ENCODE measurements at places on chromosomes 1 and 21.

- DNase-seq: no peak
These were observed at the start of gene TFF2 for GRCh38 chr21:42350927-42351426. TFF2 (minus strand) TSS chr21:42350994; CDS start chr21:42350957, 37 bp downstream.

DNA sequence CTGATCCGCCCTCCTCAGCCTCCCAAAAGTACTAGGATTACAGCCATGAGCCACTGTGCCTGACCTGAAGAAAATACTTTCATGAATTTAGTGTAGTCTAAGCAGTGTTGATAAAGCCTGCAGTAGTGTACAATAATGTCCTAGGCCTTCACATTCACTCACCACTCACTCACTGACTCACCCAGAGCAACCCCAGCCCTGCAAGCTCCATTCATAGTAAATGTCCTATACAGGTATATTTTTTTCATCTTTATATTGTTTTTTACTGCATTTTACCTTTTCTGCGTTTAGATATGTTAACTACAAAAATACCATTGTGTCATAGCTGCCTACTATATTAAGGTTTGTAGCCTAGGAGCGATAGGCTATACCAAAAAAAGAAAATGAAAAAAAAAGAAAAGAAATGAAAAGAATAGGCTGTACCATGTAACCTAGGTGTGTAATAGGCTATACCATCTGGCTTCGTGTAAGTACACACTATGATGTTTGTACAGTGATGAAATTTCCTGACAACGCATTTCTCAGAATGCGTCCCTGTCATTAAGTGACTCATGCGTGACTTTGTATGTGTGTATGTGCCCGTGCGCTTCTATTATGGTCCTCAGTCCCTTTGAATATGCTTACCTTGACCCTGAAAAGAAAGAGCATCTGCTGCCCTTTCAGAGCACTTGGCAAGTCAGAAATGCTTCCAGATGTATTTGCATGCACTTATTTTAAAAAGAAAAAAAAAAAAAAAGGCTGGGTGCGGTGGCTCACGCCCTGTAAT is 9.2 kb upstream of the SLAMF8 start:
- no peak for DNase-seq

GRCh38 chr1:10860682-10861081 is 64.2 kb upstream of the CASZ1 start:
- DNase-seq: no peak

DNA sequence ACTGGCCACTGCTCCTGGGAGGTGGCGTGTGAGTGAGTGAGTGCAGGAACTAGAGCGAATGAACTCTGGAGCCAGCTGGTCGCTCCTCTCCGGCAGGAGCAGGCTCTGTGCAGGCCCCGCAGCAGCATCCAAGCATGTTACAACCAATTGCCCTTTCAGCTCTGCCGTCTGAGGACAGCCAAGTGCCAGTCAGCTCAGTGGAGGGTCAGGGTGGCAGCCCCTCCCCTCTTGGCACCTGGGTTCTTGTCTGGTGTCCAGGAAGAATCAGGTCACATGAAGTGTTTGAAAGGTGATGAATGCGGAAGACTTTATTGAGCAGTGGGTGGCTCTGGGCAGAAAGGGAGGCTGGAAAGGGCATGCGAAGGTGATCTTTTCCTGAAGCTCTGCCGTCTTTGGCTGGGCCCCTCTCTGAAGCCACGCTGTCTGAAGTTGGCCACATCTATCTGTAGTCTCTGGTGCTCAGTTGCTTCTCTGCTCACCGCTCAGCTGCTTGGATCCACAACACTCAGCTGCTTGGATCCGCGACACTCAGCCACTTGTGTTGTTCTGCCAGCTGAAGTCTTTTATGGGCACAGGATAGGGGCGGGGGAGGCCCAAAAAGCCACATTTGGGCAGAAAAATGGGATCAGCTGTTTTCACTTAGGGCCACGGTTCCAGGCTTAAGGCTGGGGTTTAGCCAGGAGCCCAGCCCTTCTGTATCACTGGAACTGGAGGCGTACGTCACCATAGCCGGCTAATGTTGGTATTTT is 139.8 kb downstream of the ADSS2 start:
- DNase-seq: no peak

GRCh38 chr1:106910798-106911197 is 145.7 kb upstream of the PRMT6 start:
- no peak for DNase-seq

DNA sequence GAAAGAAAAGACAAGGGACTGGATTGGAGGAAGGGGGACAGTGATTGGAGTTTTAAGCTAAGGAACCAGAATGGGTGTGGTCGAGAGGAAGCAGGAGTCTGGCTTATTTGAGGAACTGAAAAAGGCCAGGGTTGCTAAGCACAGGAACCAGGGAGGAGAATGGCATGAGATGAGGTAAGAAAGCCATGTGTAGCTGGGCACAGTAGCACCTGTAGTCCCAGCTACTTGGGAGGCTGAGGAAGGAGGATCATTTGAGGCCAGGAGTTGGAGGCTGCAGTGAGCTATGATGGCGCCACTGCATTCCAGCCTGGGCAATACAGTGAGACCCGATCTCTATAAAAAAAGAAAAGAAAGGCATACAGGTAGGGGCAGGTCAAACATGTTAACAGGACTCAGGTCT is 8.1 kb upstream of the KHDRBS1 start:
- no peak for DNase-seq

DNA sequence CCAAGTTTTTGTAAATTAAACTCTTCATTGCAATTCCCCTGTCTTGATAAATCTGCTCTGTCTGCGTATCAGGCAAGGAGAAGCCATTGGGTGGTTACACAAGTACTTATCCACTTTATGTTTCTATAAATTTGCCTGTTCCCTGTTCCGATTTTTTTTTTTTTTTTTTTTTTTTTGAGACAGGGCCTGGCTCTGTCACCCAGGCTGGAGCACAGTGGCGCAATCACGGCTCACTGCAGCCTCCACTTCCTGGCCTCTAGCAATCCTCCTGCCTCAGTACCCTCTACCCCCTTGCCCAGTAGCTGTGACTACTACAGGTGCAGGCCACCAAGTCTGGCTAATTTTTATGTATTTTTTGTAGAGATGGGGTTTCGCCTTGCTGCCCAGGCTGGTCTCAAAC is 11.1 kb upstream of the CSRP1 start:
- no peak for DNase-seq

- no peak for DNase-seq
These were observed 1077.4 kb upstream of the ADGRL4 start for GRCh38 chr1:80083892-80084291.

DNA sequence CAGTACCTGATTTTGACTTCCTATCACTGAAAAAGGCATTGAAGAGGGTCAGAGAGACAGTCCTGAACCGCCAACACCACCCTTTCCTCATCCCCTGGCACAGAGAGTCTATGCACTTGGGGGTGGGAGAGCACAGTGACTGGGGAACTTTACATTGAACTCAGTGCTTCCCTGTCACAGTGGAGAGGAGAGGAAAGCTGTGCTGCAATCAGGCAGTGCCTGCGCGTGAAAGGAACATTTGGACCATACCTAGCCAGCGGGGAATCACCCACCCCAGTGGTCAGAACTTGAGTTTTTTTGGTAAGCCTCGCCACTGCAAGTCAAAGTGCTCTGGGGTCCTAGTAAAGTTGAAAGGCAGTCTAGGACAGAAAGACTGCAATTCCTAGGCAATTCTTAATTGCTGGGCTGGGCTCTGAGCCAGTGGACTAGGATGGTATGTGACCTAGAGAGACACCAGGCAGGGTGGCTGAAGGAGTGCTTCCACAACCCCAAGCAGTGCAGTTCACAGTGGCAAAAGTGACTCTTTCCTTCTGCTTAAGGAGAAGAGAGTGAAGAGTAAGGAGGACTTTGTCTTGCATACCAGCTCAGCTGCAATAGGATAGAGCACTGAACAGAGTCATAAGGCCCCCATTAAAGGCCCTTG is 9.4 kb upstream of the HENMT1 start:
- no peak for DNase-seq

DNA sequence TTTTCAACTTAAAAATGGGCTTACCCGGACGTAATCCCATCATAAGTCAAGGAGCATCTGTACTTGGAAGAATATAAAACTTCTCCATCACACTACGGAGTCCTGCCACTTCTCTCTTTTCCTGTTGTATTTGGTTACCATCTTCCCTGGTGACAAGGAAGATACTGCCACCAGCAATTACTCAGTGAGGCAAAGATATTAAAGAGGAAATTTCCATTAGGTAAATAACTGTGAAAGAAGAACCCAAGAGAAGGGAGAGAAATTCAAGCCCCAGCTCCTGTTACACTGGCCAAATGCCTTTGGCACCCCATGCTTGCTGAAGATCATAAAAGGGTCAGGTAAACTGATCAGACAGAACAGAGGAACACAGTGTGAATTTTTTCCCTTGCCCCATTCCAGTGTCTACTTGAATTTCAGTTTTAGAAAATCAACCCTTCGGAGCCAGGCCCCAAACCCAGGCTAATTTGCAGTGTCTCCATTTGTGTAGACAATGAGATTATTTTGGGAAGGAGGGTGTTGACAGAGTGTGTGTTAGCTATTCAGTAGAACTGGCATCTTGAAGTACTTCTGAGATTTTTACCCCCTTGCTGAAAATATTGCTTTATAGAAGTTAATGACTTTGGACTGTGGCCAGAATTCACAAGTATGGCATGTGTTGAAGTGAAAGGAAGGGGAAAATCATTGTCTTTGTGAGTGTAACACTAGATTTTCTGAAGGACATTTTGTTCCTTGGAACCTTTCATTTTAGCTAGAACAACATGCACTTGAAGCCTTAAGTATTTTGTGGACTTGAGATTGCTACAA is 167.1 kb downstream of the DHRS3 start:
- no peak for DNase-seq

- DNase-seq: no peak
These were observed 64.2 kb downstream of the GPR137B start for GRCh38 chr1:236206548-236206947.

- DNase-seq: no peak
These were observed 55.4 kb upstream of the CCDC190 start for GRCh38 chr1:162916407-162916806.

GRCh38 chr1:167090314-167090942 is at the start of gene GPA33:
GPA33 (minus strand) TSS chr1:167090377; CDS start chr1:167090287, 90 bp downstream.
- DNase-seq: no peak

- no peak for DNase-seq
These were observed 24.1 kb upstream of the NPHP4 start for GRCh38 chr1:6016191-6016865.

DNA sequence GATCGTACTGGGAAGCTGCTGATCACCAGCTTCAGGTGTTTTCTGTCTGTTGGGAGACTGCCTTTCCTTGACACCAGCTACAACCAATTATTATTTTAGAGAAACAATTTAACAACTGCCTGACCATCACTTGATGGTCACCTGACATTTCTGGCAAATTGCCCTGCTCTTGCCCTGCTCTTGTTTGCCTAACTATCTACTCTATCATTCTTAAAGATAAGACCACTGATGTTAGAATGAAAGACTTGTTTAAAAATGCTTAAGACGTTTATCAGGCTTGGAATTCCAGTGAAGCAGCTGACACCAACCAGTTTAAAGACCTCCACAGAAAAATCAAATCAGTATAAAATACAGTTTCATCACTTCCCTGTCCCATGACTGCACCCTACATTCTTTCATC is 423.3 kb upstream of the CAMK1G start:
- DNase-seq: no peak

- no peak for DNase-seq
These were observed 4.6 kb downstream of the SH3BP5L start for GRCh38 chr1:248821101-248821500.

DNA sequence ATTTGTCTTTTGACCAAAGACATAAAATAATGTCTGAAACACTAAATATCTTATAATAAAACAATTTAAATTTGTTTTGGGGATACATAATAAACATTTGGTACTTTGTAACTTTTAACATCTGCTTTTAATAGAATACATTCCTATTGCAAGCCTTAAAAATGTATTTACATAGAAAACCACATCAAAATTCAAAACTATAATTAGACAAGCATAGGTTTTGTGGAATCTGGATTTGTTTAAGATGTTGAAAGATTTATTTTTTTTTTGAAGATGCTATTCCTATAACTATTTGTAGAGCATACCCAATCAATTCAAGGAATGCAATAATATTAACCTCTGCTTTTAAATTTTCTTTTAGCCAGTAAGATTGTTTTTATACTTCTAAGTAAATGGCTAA is 125.7 kb downstream of the FMN2 start:
- DNase-seq: no peak

DNA sequence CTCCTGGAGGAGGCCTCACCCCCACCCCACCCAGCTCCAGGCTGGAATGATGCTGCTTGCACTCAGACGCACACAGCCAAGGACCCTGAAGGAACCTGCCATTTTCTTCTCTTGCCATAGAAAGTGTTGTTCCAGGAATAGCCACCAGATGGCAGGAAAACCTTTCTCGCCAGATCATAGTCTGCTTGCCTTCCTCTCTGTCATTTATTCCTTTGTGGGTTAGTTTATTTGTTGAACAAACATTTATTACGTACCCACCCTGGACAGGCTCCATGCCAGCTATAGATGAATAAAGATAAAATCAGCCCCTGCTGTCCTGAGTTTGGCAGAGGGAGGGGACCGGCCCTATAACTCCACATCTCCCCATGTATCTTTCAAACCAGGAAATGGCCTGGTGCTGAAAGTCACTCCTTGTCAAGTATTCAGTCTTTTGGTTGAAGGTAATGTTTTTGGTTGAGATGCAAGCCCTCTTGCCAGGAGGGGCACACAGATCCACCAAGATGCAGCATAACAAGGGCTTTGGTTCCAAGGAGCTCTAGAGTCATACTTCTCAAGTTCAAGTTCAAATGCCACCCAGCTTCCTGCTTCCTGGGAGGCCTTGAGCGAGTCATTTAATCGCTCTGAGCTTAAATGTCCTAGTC is 7.0 kb upstream of the KCNC4 start:
- DNase-seq: peak; percentile 28

GRCh38 chr1:119964673-119965363 is 68.5 kb upstream of the ADAM30 start:
- no peak for DNase-seq

- no peak for DNase-seq
These were observed 314 bp downstream of the DPH5 start for GRCh38 chr1:101025283-101025656.

- DNase-seq: no peak
These were observed 326.1 kb downstream of the MRPL39 start for GRCh38 chr21:25281134-25281533.

DNA sequence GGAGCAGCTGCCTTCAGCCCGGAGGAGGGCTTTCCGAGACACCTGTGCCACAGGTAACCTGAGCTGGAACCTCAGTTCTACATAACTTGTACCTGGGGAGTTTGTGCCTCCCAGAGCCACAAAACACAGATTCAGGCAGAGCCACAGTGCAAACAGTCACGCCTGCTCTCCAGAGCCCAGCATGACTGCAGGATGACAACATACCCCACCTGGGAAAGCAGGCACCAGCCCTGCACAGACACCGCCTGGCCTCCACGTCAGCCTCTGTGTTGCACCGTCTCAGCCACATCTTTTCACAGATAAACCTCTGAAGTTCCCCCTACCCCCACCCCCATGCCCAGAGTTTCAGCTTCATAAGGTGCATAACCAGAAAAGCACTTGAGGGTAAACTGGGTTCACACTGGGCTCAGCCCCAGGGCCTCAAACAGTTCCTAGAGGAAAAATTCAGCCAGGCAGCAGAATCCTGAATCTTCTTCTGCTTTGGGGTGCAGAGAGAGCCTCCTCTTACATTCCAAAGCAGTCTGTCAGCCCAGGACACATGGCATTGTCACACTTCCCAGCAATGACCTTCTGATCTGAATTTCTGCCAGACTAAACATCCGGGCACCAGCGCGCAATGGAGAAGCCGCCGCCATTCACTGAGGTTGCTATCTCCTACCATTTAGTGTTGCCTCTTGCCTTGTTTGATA is 229.5 kb downstream of the TOMM20 start:
- DNase-seq: no peak

Data from T-helper 22 cell (primary cell).